COR-L47 (cell line): ENCODE measurements at places on chromosomes 11 and 22.

- DNase-seq: peak; percentile 33
Observed at GRCh38 chr11:46348566-46349401, 1.5 kb downstream of the DGKZ start.

- DNase-seq: no peak
Observed at GRCh38 chr11:83727251-83727650, 441.1 kb upstream of the CCDC90B start.

DNA sequence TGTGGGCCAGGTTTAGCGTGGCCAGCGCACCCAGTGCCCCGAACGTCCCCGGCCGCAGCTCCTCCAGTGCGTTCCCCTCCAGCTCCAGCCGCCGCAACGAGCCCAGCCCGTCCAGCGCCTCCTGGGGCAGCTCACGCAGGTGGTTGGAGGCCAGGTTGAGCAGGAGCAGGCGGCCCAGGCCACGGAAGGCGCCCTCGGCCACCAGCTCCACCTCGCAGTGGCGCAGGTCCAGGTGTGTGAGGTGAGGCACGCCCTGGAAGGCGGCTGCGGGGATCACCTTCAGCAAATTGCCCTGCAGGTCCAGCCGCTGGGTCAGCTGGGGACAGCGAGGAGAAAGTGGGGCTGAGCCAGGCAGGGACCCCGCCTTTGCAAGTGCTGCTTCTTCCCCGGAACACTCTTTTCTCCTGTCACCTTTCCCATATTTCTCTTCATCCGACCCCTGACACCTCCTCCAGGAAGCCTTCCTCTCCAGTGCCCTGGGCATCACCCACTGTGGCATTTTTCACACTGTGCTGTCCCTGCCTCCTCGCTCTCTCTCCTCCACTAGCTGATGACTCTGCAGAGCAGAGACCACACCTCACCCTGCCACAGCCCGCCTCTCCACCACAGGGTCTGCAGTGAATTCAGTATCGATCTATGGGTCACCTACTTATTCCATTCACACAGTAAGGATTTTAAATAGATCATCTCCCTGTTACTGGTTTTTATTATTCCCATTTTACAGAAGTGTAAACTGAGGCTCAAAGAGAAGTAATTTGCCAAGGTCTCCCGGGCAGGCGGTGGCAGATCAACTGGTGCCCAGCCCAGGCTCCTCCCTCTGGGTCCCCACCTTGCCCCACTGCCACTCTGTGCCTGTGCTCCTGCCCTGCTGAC, 1.9 kb downstream of the CHADL start:
- no peak for DNase-seq

DNA sequence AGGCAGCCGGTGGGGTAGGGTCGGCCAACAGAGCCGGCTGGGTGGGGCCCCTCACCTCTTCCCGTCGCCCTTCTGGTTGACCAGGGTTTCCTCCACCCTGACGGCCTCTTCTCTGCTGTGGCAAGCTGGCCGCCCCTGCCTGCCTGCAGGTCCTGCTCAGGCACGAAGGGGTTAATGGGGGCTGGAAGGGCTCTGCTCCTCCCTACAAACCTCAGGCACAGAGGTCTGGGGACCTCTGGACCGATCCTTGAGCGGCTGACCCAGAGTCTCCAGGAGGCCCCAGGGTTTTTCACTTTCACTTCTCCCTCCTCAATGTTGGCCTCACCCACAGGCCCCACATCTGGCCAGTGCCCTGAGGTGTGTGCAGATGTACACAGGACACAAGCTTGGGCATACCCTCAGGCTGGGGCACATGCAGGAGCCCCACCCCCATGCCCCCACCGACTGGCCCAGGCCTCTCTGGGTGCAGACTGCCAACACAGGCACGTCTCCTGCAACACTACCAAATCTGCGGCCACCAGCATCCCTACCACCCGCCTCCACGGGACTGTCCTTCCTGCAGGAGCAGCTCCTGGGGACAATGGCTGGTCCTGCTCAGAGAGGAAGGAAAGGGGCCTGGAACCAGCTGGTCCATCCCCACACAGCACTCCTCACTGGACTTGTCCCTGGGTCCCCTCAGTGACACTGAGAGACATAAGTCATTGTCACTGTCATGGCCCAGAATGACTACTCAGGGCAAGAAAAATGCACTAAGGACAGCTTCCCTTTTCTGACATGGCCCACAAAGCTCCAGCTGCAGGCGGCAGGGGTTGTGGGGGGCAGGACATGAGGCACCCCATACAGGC, 3.2 kb upstream of the TBX1 start:
- no peak for DNase-seq

DNA sequence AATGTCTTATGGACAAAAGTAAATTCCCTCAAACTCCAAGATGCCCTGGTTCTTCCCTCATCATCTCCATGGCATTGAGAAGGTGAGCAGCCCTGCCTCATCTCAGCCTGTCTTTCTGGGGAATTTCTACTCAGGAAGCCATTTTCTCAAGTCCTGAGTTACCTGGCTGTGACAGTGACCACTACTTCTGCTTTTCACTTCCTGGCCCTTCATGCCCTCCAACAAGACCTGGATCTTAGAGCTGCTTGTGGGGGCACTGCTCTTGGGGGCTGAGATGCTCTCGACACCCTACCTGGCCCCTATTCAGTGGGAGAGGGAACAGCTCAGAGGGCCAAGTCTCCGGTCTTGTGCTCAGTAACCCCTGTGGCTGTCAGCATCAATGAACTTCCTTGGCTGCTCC, 5.5 kb upstream of the IGSF22 start:
- DNase-seq: no peak

- DNase-seq: no peak
Observed at GRCh38 chr11:118921121-118921928, 4.4 kb downstream of the BCL9L start.

DNA sequence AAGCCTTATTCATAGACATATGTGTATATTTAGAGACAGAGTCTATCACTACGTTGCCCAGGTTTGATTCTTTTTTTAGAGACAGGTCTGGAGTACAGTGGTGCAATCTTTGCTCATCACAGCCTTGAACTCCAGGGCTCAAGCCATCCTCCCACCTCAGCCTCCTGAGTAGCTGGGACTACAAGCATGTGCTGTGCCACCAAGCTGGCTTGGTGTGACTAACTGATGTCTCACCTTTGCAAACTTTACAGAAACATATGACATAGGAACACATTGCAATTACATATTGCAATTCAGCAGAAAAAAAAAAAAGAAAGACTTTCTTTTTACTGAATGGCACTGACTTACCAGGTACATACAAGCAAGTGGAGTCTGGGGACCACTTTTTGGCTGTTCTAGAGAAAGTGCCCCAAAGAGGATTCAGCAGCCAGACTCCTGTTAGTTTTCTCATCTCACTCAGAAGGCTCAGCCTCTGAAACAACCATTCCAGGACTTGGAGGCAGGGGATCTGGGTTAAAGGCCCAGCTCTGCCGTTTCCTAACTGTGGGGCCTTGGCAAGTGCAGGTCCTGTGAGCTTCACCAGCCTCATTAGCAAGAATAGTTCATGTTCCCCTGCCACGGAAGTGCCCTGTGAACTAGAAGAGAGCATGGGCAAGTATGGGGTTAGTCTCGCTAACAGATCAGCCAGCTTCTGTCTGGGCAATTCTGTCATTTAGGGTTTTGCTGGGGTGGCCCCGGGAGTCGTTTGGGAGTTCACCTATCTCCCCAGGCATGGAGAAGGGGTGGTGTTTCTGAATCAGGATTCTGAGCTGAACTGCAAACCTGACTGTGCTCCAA, 11.3 kb upstream of the NFAM1 start:
- no peak for DNase-seq

DNA sequence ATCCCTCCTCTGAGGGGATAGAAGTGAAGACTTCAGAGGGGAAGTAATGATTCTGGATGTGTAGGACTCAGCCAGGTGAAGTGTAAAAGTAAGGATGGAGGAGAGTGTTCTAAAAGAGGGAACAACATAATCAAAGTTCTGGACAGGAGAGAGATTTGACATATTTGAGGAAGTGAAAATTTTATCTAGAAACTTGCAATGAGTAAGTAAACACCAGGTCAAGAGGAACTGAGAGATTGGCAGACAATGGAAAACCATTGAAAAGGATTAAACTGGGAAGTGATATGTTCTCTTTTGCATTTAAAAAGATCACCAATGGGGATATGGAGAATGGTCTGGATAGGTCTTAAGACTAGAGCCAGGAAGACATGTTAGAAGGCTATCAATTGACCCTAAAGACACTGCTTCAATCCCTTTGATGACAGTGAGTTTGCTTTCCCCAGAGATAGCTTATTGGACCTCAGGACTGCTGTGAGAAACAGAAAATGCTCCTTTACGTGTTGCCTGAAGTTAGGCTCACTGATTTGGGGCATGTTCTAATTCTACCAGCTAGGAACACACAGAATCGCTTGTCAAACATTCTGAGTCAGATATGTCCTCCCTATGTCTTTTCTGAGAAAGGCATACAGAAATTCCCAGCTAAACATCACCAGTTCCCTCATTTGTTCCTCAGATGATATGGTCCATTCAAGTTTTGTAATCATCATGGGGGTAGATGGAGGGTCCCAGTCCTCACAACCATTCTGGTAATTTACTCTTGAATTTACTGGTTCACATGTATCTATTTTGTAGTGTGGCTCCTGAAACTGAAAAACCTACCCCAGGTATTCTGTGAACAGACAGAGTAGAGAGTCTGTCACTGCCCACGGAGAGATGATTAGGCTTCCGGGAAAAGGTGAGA, 144.9 kb downstream of the MAML2 start:
- DNase-seq: no peak

GRCh38 chr11:20193307-20193706, 33.0 kb upstream of the DBX1 start:
- DNase-seq: no peak

GRCh38 chr11:13763341-13763740, 94.9 kb downstream of the FAR1 start:
- no peak for DNase-seq

GRCh38 chr11:78076733-78077403, 2.8 kb downstream of the NDUFC2 start:
- DNase-seq: no peak

DNA sequence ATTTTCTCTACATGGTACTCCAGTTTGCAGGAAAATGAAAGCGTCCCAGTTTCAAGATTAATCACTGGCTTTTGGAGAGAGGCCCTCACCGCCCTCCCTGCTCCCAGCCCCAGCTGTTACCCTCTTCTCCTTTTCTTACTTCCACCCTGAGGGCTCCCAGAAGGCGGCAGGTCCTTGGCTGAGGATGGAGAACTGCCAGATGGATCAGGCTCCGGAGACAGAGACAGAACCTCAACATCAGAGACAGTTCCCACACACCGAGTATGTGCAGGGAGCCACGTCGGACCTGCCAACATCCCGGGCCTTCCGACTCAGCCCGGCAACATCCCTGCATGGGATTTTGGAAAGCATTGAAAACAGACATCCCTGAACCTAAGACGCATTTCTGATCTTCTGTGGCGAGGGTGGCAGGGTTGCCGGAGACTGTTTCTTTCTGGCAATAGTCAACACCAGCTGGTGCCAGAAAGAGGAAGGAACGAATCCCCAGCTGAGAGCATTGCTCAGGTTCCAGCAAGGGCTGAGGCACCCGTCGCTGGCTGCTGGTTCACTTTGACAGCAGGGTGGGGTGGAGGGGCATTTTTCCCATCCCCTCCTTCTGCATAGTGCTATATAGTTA, 467.1 kb downstream of the MIAT start:
- no peak for DNase-seq

GRCh38 chr11:12893787-12894672, 115.1 kb upstream of the RASSF10 start:
- peak; percentile 46 for DNase-seq

GRCh38 chr11:84549217-84549616, 1077.9 kb downstream of the DLG2 start:
- no peak for DNase-seq

- DNase-seq: no peak
Observed at GRCh38 chr22:36237462-36238372, 1.6 kb downstream of the APOL2 start.

- no peak for DNase-seq
Observed at GRCh38 chr11:93591247-93591898, 48.2 kb upstream of the SMCO4 start.

GRCh38 chr11:63551889-63552266, 11.3 kb downstream of the PLAAT2 start:
- DNase-seq: no peak

- no peak for DNase-seq
Observed at GRCh38 chr11:78828676-78829075, 254.0 kb upstream of the NARS2 start.

DNA sequence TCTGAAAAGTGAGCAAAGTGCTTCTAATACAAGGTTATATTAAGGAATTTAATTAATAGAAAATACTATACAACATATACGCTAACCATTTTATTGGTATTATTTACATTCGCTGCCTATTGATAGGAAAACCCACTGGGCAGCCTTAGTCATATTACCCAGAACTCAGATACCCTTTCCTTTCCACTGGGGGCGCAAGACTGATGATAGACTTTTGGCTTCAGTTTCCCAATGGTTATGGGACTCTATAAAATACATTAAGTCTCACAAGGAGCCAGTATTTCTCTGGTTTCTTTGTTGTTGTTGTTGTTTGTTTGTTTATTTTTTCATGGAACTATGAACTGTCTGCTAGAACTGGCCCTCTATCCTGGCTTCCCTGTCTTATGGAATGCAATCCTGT, 471.1 kb upstream of the KIRREL3 start:
- no peak for DNase-seq

DNA sequence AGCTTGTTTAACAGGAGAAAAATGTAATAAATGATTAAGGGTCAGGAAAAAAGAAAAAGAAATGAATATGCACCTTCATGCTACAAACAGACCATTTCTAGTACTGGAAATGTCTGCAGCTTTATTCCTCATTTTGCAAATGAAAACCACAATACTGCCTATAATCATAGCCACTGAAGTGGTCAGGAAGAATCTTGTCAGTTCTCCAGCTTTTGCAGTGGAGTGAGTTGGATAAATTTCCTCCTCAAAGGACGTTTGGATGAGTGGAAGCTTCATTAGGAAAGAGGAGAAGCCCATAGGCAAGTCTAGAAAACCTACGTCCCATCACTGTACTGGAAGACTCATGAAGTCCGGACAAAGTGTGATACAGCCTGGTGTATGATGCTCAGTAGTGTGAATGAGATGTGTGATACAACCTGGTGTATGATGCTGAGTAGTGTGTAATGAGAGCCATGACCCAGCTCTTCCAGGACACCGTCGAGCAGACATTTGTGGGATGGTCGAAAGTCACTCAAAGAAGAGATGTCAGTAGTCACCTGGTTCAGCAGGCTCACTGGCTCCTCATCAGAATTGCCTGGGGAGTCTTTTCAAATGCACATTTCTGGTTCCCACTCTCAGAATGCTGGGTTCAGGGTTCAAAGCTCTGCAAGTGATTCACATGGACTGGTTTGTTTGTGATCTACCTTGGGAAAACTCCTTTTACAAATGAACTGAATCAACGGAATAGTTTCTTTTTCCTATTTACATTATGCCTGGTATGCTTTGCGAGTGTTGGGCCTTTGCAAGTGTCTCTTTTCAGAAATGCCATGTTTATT, 101.3 kb downstream of the PDHX start:
- no peak for DNase-seq

DNA sequence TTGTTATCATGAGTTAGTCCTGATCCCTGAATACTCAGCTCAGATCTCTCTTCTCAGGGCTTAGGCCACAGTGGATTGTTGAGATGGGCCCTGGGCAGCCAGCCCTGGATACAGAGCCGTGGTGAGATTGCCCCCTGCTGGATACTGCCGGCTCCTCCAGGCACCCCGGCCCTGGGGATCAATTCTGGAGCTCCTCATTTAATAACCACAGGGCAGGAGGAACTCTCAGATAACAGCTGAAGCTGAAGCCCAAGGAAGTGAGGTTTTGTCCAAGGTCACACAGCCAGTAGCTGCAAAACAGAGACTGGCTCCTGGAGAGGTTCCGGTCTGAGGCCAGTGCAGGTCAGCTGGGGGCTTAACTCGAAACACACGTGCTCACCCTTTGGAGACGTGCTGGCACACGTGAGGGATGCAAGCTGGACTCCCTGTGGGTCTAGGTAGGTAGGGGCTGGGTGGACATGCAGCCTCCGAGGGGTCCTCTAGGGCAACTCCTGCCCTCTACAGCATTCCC, 16.0 kb downstream of the USH1C start:
- DNase-seq: no peak
